ENCODE measurements at places on chromosomes 12 and 14.

DNA sequence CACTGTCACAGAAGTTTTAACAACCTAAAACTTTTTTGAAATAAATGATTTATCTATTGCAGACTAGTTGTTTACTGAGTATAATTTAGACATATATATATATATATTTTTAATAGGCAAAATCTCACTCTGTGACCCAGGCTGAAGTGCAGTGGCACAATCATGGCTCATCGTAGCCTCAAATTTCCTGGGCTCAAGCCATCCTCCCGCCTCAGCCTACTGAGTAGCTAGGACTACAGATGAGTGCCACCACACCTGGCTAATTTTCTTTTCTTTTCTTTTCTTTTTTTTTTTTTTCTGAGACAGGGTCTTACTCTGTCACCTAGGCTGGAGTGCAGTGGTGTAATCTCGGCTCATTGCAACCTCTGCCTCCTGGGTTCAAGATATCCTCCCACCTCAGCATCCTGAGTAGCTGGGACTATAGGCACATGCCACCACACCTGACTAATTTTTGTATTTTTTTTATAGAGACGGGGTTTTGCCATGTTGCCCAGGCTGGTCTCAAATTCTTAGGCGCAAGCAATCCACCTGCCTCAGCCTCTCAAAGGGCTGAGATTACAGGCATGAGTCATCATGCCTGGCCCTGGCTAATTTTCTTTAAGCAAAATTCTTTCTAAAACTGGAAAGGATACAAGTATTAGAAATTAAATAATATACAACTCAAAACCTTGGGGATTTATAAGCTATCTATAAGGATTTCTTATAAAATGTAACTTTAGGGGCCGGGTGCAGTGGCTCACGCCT lies 23.1 kb downstream of the EEA1 start:
- DNase-seq: no peak

GRCh38 chr12:108403952-108404351 lies 64.8 kb upstream of the CMKLR1 start:
- DNase-seq: no peak

GRCh38 chr12:103978384-103978982 lies 12.8 kb downstream of the TDG start:
- no peak for DNase-seq

DNA sequence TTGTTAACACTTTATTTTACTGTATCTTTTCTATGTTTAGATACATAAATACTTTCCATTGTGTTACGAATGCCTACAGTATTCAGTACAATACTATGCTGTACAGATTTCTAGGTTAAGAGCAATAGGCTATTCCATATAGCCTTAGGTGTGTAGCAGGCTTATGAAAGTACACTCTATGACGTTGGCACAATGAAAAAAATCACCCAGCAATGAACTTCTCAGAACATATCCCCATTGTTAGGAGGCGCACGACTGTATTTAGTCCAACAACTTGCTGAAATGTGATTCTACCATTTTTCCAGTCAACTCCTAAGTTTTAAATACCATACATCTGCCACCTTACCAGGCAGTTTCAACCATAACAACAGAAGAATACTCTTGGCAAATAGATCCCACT lies 1.8 kb downstream of the PARP11 start:
- no peak for DNase-seq

Measured in right renal cortex interstitium (tissue), 3 donors.